ENCODE measurements at places on chromosomes 16 and 17. TPM values are rescaled to one million over a fixed set of nuclear protein-coding genes. Genes with fewer than 3 reads are reported as not detected.

PTGES3L gene
- not detected for polyA plus RNA-seq

C16orf92 gene
- polyA plus RNA-seq: not detected

GRCh38 chr16:66247516-66248481, 118.7 kb upstream of the CDH5 start:
- H3K4me1 ChIP-seq: no peaks in the 10 kb centered on the region
- peaks cover 8% of the 10 kb centered on the region for H3K27me3 ChIP-seq
- no peak for DNase-seq
- H3K4me3 ChIP-seq: no peak overlapping the region
- no peaks in the 10 kb centered on the region for H3K36me3 ChIP-seq

- no peak overlapping the region for H3K4me3 ChIP-seq
- H3K27me3 ChIP-seq: no peaks in the 10 kb centered on the region
- H3K36me3 ChIP-seq: no peaks in the 10 kb centered on the region
- H3K4me1 ChIP-seq: peaks cover 20% of the 10 kb centered on the region
Measured at GRCh38 chr17:31296142-31296541, 897 bp downstream of the OMG start.

Measured in naive thymus-derived CD8-positive, alpha-beta T cell (primary cell).